ENCODE measurements at places on chromosomes 12 and 14.

GRCh38 chr14:59333668-59334067 lies 131.5 kb downstream of the GPR135 start:
- H3K4me3 ChIP-seq, result no peak overlapping the region
- H3K36me3 ChIP-seq, result peaks cover 7% of the 10 kb centered on the region
- H3K4me1 ChIP-seq, result no peaks in the 10 kb centered on the region
- H3K27ac ChIP-seq, result no peak overlapping the region
- DNase-seq, result no peak

DNA sequence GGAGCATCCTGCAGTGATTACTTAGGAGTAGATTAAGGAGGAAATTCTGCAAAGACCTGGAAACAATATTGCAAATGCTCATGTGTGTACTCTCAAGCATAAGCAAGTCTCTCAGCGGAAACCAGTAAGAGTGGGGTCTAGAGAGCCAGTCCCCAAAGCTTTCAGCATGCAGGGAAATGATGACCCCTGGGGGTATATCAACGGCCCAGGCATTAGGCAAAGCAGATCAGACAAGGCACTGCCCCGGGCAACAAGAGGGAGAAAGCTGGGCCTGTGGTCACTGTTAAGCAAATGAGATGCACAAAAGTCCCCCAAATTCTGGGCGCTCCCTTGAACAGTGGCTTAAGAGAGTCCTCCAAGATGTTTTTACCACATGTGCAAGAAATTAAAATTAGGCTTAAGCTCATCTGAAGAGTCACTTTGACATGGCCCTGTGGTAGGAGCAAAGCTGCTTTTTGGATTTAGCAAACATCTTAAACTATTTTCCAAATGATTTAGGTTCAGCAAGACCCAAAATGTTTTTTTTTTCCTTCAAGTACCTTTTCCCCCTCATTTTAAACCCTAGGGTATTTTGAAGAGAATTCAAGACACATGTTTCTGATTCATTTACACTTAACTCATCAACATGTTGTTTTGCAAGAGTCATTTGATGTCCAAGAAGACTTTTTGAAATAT lies 457.1 kb upstream of the TBX3 start:
- no peaks in the 10 kb centered on the region for H3K4me1 ChIP-seq
- no peak for DNase-seq
- no peak overlapping the region for H3K27ac ChIP-seq

DNA sequence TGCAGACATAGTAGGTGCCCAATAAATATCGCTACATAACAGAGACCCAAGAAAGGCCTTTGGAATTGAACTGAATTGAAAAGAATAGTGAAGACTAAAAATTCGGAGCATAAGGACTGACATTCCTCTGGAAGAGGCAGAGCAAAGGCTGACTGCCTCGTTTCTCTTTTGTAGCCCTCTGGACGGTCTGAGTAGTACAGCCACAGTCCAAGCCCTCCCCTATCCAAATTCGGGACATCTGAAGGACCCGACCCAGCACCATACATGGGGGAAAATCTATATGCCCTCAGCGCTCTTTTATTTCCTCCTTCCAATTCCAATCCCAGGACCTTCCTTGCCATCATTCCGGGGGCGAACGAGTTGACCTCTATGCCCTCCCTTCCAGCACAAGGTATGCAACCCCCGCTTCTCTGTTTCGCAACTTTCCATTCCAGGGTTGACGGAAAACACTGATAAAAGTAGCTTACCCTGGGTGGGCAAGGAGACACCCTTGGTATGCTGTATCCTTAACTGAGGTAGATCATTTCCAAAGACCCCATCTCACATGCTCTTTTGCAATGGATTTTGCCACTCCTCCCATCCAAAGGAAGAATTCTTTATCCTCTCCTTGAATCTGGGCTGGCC lies 127.4 kb upstream of the MAP1LC3B2 start:
- DNase-seq, result no peak
- H3K27me3 ChIP-seq, result no peaks in the 10 kb centered on the region
- H3K36me3 ChIP-seq, result no peaks in the 10 kb centered on the region

- no peak for DNase-seq
- H3K27ac ChIP-seq, result peak overlapping the region; percentile 96
- peaks cover 61% of the 10 kb centered on the region for H3K36me3 ChIP-seq
- H3K4me1 ChIP-seq, result peaks cover 95% of the 10 kb centered on the region
- no peaks in the 10 kb centered on the region for H3K27me3 ChIP-seq
- H3K4me3 ChIP-seq, result peak overlapping the region; percentile 61
Measured at GRCh38 chr14:61527325-61528100, 167.8 kb upstream of the HIF1A start.

DNA sequence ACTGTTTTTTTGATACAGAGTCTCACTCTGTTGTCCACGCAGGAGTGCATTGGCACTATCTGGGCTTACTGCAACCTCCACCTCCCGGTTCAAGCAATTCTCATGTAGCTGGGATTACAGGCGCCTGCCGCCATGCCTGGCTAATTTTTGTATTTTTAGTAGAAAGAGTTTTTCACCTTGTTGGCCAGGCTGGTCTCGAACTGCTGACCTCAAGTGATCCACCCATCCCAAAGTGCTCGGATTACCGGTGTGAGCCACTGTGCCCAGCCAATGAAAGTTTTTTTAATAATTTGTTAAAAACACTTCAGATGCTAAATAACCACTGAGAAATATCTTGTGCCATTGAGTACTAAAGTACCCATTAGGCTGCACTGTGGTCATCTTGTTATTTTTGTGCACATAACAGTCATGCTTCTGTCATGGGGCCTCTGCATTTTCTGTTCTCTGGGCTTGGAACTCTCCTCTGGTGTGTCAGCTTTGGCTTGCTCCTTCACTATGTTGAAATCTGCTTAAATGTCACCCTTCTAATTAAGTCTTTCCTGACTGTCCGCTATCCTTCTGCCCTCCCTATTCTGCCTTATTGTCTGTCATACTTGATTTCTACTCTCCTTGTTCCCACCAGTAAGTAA lies 105.1 kb downstream of the KTN1 start:
- H3K36me3 ChIP-seq, result peaks cover 42% of the 10 kb centered on the region
- no peak for DNase-seq
- H3K4me3 ChIP-seq, result no peak overlapping the region
- H3K27me3 ChIP-seq, result no peaks in the 10 kb centered on the region

GRCh38 chr14:88129306-88130056 lies 124.5 kb downstream of the GPR65 start:
- no peaks in the 10 kb centered on the region for H3K27me3 ChIP-seq
- DNase-seq, result no peak
- H3K27ac ChIP-seq, result no peak overlapping the region
- peaks cover 17% of the 10 kb centered on the region for H3K4me1 ChIP-seq
- H3K4me3 ChIP-seq, result peak overlapping the region; percentile 55
- peaks cover 2% of the 10 kb centered on the region for H3K36me3 ChIP-seq

DNA sequence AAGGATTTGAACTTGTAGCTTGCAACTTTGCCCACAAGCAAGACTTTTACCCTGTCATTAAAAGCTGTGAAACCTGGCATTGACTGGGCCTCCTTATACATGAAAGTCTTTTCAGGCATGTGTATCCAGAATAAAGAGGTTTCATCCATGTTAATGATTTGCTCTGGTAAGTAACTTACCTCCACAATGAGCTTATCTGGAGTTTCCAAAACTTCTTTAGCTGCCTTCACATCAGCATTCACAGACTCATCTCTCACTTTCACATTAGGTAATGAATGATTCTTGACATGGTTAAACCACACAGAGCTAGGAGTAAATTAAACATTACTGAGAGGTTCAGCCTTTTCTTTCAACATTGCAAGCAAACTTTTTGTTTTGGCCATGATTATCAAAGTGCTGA lies 234.4 kb upstream of the CLEC14A start:
- no peak overlapping the region for H3K27ac ChIP-seq
- H3K27me3 ChIP-seq, result no peaks in the 10 kb centered on the region
- H3K36me3 ChIP-seq, result no peaks in the 10 kb centered on the region
- DNase-seq, result no peak

GRCh38 chr12:43760396-43760795 lies 1.6 kb downstream of the IRAK4 start:
- no peaks in the 10 kb centered on the region for H3K27me3 ChIP-seq
- H3K27ac ChIP-seq, result peak overlapping the region; percentile 97
- no peak for DNase-seq
- H3K4me3 ChIP-seq, result peak overlapping the region; percentile 81

GRCh38 chr14:31320922-31321766 lies 99.2 kb downstream of the HEATR5A start:
- H3K4me1 ChIP-seq, result no peaks in the 10 kb centered on the region
- no peaks in the 10 kb centered on the region for H3K27me3 ChIP-seq
- H3K4me3 ChIP-seq, result no peak overlapping the region
- H3K27ac ChIP-seq, result no peak overlapping the region

DNA sequence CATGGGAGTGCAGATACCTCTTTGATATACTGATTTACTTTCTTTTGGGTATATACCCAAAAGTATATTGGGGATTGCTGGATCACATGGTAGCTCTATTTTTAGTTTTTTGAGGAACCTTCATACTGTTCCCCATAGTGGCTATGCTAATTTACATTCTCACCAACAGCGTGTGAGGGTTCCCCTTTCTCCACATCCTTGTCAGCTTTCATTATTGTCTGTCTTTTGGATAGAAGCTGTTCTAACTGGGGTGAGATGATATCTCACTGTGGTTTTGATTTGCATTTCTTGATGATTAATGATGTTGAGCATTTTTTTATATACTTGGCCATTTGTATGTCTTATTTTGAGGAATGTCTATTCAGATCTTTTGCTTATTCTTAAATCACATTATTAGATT lies 44.1 kb upstream of the JDP2 start:
- H3K27ac ChIP-seq, result no peak overlapping the region
- H3K4me1 ChIP-seq, result no peaks in the 10 kb centered on the region
- DNase-seq, result no peak
- no peaks in the 10 kb centered on the region for H3K36me3 ChIP-seq

DNA sequence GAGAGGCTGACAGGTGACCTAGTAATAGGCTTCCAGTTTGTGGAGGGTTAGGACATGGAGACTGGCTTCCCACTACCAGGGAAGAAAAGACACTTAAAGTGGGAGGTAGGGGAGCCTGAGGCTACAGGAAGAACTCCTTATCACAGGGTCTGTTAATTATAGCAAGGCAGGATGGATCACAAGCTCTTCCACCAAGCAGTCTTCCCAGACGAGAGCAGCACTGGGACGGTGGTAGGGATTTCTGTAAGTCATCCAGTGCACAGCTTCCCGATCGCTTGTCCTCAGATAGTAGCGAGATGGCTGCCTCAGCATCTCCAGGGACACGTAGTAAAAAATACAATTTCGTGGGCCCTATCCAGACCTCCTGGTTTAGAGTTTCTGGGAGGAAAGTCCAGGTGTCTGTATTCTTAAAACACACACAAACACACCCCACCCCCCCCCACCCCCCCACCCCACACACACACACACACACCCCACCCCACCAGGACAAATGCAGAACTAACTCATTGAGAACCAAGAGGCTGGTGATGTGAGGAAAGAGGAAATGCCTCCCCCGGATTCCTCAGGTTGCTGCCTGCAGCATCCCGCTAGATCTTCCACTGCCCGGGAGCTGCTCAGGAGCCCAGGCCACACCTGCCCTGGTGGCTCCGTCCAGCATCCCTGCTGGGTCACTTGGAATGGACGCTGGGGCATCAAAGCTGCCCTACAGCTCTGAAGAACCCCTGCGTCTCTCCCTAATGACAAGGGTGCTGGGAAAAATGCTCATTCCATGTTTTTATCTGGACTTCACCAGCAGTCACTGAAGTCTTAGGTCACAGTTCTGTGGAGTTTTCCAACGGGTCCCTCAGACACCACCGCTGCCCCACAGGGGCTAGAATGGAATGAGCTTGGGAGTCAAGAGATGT lies 307.2 kb downstream of the CACNA1C start:
- peaks cover 37% of the 10 kb centered on the region for H3K4me1 ChIP-seq
- no peak overlapping the region for H3K27ac ChIP-seq
- no peak for DNase-seq
- H3K27me3 ChIP-seq, result peaks cover 2% of the 10 kb centered on the region
- H3K4me3 ChIP-seq, result no peak overlapping the region

DNA sequence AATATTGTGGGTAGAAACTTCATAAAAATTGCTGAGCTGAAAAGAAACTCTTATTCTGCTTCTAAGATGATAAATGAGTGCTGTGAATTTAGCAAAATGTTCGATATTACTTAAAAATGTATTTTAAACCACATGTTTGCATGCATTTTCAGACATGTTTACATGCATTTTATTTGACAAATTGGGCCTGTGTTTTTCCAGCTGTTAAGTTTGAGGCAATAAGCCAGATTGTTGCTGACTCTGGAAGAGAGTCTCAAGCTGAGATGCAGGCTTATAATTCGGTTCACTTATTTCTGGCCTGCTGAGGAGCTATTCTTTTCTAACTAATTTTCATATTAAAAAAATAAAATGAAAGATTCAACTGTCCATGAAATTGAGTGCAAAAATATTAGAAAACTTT lies 110.1 kb downstream of the SYNE2 start:
- peaks cover 2% of the 10 kb centered on the region for H3K36me3 ChIP-seq
- no peak overlapping the region for H3K27ac ChIP-seq
- H3K4me3 ChIP-seq, result no peak overlapping the region
- DNase-seq, result no peak

GRCh38 chr12:10211101-10211939 lies 1.4 kb upstream of the GABARAPL1 start:
- H3K4me3 ChIP-seq, result no peak overlapping the region
- peaks cover 3% of the 10 kb centered on the region for H3K27me3 ChIP-seq
- H3K36me3 ChIP-seq, result no peaks in the 10 kb centered on the region
- no peak overlapping the region for H3K27ac ChIP-seq
- H3K4me1 ChIP-seq, result peaks cover 34% of the 10 kb centered on the region
- DNase-seq, result no peak

GRCh38 chr12:104768033-104768432 lies 190.1 kb downstream of the SLC41A2 start:
- no peak for DNase-seq
- peaks cover 25% of the 10 kb centered on the region for H3K4me1 ChIP-seq
- H3K27me3 ChIP-seq, result peaks cover 3% of the 10 kb centered on the region
- H3K36me3 ChIP-seq, result peaks cover 6% of the 10 kb centered on the region
- H3K27ac ChIP-seq, result no peak overlapping the region
- H3K4me3 ChIP-seq, result no peak overlapping the region
